ENCODE measurements at places on chromosomes 12 and 14.

- peak; percentile 38 for DNase-seq
Measured at GRCh38 chr12:20220339-20220738, 148.0 kb upstream of the PDE3A start.

- DNase-seq = no peak
Measured at GRCh38 chr12:1841586-1842182, 21.3 kb downstream of the LRTM2 start.

DNA sequence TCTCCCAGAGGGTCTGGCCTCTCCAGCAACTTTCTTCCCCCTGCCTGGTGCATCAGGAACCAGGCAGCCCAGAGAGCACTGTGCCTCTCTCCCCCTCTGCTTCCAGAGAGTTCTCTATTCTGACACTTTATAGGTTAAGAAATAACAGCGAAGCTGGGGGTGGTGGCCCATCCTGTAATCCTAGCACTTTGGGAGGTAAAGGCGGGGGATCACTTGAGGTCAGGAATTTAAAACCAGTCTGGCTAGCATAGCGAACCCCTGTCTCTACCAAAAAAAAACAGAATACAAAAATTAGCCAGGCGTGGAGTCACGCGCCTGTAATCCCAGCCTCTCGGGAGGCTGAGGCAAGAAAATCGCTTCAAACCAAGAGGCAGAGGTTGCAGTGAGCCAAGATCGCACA lies 58.3 kb downstream of the ESRRB start:
- no peak for DNase-seq

- no peak for DNase-seq
Measured at GRCh38 chr14:103094406-103095209, at the start of gene EXOC3L4. Gene EXOC3L4, plus strand, starts transcription at chr14:103094725. Its CDS starts 5,495 bp downstream, at chr14:103100220.

GRCh38 chr12:2057041-2057794 lies 4.4 kb downstream of the CACNA1C start:
- DNase-seq = peak; percentile 84

DNA sequence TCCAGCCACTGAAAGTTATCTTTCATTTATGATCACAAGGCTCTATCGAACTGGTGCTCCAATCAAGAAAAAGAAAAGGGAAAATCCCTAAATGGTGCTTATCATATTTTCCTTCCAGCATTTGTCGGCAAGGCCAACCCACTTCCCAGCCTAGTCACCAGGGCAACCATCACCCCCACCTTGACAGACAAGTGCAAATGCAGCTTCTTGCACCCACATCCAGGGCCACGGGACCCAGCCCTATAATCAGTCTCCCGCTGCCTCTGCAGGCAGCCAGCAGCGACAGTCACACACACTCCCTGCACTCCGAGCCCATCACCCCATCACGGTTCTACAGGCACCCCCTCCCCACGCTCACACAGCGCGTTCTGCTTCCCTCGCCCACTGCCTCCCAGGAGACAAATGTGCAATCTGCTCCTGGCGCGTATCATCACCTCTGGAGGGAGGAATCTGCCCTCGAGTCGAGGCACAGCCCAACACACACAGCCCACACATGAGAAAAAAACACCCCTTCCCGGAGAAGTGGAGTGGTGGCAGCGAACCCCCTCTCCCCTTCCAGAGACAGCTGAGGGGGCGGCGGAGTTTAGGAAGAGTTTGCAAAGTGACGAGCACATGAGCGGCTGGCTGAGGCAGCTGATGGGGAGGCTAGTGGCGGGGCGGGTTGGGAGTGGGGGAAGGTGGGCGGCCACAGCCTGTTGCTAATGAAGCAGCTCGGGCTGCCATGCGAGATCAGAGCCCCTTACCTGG lies 9.3 kb upstream of the PPP4R4 start:
- no peak for DNase-seq

- DNase-seq = no peak
Measured at GRCh38 chr12:78036874-78037273, 206.2 kb downstream of the NAV3 start.

GRCh38 chr12:50506753-50507473 lies 2.1 kb downstream of the DIP2B start:
- DNase-seq = no peak

Data from KBM-7 (cell line).